ENCODE measurements at places on chromosomes 6 and 20.
A peak's percentile ranks its signal among the peaks of the same experiment; 100 is the strongest.

GRCh38 chr6:135383301-135383700, 114.2 kb downstream of the AHI1 start:
- no peak for DNase-seq

DNA sequence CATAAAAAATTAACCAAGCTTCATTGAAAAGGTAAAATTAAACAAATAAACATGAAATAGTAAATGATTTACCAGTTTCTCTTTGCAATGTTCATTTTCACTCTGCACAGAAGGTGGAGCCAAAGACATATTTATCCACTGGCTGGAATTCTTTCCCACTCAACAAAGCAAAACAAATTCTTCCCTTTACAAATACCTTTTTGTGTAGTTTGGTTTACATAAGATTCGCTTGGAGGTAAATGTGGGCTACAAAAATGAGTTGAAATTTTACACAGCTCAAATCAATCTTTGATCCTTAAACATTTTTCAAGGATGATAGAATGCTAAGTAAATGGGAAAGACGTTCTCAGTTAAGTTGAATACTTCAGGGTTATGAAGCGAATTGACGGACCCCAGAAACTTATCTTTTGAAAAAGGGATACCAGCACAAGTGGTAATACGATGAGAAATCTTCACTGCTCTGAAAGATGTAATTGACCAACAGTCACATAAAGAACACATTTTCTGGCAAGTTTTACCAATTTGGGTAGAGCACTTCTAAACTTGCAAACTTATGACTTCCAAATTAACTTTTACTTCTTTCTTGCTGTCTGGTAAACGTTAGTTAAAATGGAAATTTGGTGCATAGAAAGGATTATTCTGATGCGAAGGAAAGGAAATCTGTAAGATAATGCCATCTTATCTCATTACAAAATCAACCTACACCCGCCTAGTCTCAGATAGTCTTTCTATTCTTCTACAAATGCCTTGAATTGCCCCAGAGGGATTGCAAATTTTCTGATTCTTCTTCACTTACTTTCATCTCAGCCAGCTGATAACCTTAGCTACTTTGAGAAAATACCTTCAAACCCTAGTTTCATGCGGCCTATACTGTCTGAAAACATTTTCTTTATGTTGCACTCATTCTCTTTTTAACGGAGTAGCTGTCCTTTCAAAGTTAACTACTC, 4.7 kb upstream of the GJA1 start:
- DNase-seq: no peak

- DNase-seq: no peak
These were observed 518.3 kb upstream of the ZNF337 start for GRCh38 chr20:26214991-26215390.

DNA sequence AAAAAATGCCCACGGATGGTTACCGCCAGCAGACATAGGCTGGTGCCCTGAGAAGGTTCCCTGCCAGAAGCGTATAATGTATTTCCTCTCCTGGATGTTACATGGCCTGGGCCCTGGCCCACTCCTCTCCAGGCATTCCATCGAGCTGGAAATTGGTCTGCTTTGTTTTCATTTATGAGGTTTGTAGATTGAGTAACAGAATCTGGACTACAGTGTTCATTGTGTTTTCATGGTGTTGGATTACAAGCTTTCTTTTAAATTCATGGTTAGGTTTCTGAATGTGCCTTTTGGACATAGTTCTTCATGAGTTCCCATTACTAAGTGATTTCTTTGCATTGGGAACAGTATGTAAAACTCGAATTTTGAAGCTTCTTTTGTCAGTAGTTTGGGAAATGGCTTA, 6.4 kb downstream of the TIAM2 start:
- peak; percentile 61 for DNase-seq
